ENCODE measurements at places on chromosomes 12 and 14.
A peak's percentile ranks its signal among the peaks of the same experiment; 100 is the strongest.

DNA sequence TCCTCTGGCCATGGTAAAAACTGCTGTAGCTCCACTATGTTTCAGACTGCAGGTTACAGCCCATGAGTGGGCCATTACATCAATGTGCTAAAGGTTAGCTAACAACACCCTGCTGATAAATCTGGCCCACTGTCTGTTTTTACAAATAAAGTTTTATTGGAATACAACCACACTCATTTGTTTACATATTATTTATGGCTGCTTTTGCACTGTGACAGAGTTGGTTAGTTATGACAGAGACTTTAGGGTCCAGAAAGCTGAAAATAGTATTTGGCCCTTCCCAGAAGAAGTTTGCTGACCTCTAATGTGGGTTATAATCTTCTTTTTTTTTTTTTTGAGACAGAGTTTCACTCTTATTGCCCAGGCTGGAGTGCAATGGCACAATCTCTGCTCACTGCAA is 134.2 kb upstream of the PWP1 start:
- no peak for DNase-seq

DNA sequence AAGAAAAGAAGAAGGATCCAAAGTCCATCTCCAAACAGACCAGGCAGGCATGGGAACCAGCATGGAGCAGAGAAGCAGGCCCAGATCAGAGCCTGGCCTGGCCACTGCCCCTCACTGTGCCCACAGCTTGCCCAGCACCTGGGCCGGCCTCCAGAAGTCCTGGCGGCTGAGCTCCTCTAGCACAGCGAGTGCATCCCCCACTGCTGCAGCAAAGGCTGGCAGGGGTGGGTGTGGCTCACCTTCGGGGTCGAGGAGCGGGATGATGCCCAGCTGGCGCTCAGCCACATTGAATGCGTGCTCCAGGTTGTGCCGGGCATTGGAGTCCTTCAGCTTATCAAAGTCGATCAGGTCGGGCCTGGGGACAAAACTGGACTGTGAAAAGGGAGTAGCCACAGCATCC is 78.7 kb downstream of the SPTB start:
- no peak for DNase-seq

- no peak for DNase-seq
Measured at GRCh38 chr12:2395354-2395977, 342.7 kb downstream of the CACNA1C start.

DNA sequence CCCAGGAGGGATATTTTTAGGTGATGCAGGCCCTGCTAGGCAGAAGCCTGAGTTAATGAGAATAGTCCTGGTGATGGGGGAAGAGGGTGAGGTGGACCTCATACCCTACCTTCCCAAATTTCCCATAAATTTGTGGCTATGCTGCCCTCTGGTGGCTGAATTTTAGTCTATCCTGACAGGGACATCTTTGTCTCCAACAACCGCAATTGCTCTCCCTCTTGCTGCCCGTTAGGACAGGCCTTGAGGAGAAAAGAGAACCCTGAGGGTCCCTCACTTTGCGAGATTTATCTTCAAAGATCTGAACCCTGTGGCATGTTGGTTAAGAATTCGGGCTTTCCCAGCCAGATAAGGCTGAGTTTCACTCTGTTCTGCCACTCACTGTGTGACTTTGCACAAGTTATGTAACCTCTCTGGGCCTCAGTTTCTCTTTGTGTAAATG is 9.8 kb upstream of the ZNF385A start:
- peak; percentile 43 for DNase-seq

Measured in stromal cell of bone marrow (primary cell).